Stimulated activated CD4-positive, alpha-beta T cell treated with anti-CD3 and anti-CD28 coated beads, TNF-alpha, amount 100 ng/mL, for 1 hour (primary cell): ENCODE measurements at places on chromosomes 1 and 21.
A peak's percentile ranks its signal among the peaks of the same experiment; 100 is the strongest.

- DNase-seq: no peak
Observed at GRCh38 chr21:39650306-39650705, 37.6 kb downstream of the B3GALT5 start.

DNA sequence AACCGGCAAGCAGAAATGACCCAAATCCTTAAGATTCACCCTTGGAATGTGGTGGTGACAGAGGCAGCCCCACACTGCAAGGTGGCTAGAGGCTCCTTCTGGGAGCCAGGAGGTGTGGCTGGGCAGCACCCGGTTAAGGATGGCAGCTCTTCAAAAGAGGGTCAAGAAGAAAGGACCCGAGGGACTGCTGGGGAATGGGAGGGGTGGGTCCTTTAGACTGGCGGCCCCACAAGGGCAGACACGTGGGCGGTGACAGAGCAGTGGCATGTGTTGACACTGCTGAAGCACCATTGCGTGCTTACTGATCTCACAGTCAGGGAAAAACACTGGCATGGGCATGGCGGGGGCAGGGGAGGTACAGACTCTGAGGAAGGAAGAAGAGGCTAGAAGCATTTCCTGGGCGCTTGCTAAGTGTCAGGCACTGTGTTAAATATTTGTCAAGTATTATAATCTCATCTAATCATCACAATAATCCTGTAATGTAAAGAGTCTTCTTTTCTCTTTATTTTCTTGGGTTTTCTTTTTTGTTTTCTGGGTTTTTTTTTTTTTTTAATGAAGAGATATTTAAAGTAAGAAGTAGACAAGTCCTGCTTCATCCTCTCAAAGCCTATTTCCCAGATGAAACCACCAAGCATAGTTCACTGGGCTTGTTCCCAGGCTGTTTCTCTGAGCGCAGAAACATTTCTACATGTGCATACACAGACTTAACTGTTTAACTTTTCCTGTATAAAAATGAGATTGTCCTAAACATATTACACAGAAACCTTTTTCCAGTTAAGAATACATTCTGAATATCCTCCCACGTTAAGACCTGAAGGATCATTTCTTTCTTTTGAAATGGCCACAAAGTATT, 165.8 kb upstream of the EDN2 start:
- no peak for DNase-seq

DNA sequence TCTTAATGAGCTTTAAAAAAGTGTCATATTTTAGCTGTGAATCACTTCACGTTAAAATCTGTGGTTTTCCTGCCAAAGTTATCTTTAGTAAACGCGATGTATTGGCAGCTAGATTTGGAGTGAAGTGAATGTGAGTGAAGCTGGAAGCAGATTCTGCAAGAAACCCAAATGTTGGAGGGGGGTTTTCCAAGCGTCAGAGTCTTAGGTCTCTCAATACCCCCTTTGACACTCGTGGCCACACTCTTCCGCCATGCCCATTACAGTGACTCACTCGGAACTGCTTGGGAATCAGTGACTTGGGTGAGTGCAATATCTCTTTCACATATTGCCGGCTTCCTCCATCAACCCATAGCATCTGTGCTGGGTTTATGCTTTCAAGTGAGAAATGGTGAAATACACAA, 17.5 kb downstream of the B3GALT5 start:
- DNase-seq: no peak

DNA sequence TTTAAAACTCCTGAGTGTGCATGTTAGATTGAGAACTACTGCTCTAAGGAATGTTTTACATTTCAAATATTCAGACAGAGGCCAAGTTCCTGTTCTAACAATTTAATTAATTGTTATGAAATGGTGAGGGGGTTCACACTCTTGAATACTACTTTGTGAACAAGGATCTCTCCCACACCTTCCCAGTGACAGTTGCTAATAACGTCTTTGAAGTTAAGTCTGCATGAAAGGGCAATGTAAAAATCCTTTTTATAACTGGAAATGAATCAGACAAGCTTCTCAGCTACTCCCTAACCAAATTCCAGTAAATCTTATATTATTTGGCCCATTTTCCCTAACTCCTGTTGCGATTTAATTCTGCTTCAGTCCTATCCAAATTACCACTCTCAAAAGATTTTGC, 828.5 kb upstream of the ADAMTS5 start:
- no peak for DNase-seq

GRCh38 chr1:169048043-169048442, 58.4 kb upstream of the ATP1B1 start:
- DNase-seq: no peak

DNA sequence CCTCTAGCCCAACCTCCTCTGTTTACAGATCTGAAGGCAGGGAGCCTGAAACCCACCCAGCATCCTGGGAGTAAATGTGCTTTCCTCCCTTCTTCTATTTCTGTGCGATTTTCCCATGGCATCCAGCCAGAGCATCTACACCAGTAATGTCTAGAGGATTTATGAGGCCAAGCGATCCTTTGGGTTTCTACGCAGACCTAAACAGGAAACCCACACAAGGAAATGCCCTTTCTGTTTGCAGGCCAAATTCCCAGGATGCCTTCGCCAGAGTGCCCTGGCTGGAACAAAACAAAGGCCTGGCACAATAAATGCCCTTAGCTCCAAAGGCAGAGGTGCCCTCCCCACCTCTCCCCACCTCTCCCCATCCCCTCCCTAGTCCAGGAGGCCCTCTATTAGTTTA, 110.5 kb upstream of the CDC42BPA start:
- no peak for DNase-seq

- DNase-seq: peak; percentile 21
Observed at GRCh38 chr1:153775458-153776327, 486 bp downstream of the SLC27A3 start.

- DNase-seq: peak; percentile 41
Observed at GRCh38 chr1:28507247-28507645, 1.4 kb downstream of the RCC1 start.

DNA sequence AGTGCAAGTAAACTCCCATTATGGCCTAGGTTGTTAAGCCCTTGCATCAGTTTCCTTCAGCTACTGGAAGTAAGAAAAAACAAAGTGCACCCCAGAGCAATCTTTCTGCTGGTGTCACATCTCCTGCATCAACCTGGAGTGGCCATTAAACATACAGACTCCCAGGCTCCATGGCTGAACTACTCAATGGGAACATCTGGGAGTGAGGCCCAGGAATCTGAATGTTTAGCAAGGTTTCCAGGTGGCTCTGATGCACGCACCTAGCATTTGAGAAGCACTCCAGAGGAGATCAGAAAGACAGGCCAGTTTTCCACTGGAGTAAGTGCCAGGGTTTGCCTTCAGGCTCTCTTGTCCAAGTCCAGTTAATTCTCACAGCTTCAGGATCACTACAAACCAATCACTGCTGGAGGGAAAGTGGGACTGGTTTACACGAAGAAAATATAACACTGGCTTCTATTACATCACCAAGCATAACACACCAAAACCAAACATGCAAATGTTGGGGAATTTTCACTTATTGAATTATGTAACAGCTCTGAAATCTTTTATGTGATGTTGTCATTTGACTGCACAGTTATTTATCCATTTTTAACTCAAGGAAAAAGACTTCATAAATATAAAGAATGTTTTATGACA, 22.3 kb upstream of the ABCA4 start:
- DNase-seq: no peak

- no peak for DNase-seq
Observed at GRCh38 chr1:236821091-236821627, 26.1 kb downstream of the MTR start.

- no peak for DNase-seq
Observed at GRCh38 chr1:232327899-232328298, 302.0 kb downstream of the SIPA1L2 start.

GRCh38 chr1:77513839-77514763, 168.4 kb downstream of the ZZZ3 start:
- DNase-seq: no peak

DNA sequence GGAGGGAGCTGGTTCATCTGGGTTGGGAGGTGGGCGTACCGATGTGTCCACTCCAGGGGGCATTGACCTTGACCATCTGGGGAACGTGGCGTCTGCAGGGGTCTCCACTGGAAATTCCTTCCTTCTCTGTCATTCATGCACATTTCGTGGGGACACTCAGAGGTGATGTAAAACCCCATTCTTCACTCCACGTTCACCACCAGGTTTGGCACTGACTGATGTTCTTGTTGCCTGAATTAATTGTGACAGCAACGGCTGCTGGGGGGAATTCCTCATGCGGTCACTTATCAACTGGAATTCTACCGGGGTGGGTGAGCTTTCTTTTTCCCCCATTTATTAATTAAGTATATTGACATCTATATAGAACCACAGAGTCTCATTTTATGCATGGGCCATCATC, 18.1 kb upstream of the POFUT2 start:
- no peak for DNase-seq

DNA sequence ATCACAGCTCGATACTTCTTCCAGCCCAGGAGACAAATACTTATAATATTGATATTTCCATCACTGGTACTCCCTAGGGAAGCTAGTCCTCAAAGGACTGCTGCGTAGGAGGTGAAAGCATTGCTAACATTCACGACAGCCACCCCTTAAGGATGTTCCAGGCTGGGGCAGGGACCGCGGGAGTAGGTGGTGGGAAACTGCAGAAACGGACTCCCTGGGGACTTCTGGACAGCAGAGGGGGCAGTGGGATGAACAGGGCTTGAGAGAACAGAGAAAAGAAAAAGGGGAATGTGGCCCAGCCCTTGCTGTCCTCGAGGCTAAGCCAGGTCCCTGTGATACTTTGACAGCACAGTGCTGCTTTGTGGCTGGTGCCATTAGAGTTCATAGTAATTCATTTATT, 108.0 kb downstream of the HMGB4 start:
- DNase-seq: no peak

DNA sequence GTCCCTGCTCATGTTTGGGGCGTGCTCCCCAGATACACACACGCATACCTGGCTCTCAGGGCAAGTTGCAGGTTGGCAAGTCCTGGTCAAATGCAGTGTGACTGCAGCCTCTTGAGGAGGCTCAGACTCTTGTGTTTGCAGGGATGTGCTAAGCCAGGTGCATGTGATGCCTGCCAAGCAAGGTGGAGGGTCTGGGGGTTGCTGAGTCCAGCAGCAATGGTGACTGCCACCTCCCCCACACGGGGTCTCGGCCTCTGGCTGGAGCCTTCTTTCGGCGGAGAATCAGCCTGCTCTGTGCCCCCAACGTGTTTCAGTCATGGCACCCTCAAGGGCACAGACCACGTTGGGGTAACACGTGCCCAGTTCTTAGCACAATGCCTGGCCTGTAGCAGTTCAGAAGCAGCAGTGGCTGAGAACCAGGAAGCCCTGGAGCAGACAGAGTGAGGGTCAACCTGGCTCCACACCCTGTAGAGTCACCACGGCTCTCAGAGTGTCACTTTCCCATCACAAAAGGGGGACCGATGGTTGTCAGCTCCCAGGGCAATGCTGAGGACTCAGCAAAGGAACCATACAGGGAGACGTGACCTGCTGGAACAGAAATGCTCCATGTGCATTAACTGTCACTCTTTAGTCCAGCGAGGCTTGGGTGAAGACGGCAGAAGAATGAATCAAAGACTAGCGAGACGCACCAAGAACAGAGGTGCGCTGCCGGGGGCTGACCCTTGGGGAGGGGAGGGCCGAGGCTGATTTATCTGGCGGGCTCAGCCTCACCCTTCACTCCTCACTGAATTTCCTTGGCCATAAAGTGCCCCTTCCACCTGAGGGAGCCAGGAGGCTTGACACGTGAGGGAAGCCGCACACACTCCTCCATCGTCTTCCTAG, 109.0 kb downstream of the PGBD5 start:
- no peak for DNase-seq

GRCh38 chr1:248858891-248859889, at the start of gene ZNF692:
Gene ZNF692 (minus strand): TSS chr1:248859085. CDS start chr1:248858309, 776 bp downstream.
- DNase-seq: peak; percentile 96

- DNase-seq: no peak
Observed at GRCh38 chr1:34028381-34029055, 136.5 kb downstream of the CSMD2 start.

DNA sequence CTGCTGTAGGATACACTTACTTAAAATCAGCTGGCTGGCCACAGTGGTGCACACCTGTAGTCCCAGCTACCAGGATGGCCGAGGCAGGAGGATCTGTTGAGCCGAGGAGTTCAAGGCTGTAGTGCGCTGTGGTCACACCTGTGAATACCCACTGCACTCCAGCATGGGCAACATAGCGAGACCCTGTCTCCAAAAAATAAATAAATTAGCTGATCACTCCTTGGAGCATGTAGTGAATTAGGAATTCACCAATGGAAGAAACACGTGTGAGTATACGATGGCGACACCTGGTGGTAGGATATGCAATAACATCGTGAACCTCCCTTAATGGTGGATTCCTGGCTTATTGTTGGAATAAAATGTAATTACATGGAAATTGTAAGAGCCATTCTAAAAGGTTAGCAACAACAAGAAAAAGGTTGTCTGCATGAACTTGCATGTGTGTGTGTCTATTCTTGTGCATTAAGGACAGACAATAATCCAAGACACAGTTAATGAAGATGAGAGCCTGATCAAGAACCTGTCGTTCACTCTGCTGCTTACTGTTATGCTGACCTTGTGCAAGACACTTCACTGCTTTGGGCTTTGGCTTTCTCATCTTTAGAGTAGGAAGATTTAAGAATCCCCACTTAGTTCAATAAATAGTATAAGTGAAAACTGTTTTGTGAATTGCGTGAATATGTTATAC, 38.6 kb upstream of the COX20 start:
- DNase-seq: no peak

DNA sequence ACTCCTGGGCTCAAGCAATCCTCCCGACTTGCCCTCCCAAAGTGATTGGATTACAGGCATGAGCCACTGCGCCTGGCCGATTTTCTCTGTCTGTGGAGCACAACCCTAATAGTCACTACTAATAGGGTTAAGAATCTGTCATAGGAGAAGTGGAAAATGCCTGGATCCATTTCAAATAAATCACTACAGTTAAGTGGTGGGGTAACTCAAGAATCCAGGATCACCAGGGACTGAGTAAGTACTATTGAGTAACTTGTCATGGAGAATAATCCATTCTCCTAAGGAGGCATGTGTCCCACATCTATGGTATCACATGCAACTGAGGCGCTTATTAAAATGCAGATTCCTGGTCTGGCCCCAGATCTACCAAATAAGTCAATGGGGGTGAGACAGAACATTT, 53.2 kb downstream of the OPTC start:
- no peak for DNase-seq

DNA sequence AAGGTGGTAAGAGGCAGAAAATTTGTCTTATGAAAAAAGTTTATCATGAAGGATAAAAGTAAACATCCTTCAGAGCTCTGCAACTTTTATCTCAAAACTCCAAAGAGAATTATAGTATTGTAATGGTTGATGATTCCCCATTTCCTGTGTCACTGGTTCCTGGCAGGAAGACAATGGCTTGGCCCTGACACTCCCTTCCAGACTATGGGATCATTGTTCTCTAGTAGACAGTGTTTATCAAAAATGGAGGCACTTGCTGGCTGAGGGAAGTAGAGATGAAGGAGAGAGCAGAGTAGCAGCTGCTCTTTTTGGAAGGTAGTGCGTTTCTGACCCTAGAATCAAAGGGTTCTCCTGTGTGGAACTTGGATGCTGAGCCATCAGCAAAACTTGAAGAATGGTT, 145.9 kb upstream of the ATP1B1 start:
- no peak for DNase-seq
